NCI-H2171 (cell line): ENCODE measurements at places on chromosomes 3 and 15.

DNA sequence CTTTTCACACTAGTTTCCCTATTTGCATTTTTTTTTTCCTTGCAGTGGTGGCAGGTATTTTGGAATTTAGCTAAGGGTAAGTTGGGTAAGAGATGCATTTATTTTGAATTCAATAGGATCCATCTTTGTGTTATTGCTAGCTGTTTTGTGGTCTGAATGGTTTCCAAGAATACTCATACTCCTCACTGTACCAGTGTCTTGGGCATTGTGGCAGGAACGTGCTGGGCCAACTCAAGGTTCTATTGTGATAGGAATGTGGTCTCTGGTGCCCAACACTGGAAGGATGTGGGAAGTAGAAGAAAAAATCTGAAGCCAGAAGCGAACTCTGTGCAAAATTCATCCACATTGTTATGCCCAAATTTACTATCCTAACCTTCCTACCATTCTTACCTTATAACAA, 135.6 kb downstream of the RBMS3 start:
- no peak for DNase-seq

DNA sequence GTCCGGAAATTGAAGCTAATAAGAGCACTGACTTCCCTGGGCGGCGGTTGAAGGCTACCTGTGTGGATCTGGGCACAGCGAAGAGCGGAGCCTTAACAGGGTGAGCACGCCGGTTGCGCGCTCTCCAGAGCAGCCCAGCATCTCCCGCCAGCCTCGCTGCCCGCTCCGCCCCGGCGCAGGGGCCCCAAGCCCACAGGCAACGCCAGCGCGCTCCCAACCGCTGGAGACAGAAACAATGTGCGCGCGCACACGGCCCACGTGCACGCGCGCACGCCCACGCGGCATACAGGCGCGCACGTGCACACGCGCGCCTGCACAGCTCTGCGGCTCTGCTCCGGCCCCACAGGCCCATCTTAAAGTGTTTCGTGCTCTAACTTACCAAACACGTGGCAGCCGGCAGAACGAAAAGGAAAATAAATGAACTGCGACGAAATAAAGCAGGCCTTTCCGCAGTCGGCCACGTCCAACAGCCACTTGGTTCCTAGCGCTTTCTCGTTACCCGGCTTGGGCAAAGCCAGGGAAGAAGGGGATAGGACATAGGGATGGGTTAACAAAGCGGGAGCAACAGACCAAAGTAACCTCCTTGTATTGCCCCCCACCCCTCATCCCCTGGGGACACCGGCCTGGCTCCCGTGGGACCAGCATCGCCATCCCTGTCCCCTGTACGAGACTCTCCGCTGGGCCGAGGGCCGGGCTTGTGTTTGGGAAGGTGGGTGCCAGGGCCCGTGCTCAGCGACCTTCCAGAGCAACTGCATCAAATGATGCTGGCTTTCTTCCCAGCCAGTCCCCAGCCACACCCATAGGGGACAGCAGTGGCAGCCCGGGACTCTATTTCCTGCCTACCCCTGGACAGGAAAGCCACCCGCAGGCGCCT, 203.7 kb downstream of the ABHD5 start:
- DNase-seq: no peak

DNA sequence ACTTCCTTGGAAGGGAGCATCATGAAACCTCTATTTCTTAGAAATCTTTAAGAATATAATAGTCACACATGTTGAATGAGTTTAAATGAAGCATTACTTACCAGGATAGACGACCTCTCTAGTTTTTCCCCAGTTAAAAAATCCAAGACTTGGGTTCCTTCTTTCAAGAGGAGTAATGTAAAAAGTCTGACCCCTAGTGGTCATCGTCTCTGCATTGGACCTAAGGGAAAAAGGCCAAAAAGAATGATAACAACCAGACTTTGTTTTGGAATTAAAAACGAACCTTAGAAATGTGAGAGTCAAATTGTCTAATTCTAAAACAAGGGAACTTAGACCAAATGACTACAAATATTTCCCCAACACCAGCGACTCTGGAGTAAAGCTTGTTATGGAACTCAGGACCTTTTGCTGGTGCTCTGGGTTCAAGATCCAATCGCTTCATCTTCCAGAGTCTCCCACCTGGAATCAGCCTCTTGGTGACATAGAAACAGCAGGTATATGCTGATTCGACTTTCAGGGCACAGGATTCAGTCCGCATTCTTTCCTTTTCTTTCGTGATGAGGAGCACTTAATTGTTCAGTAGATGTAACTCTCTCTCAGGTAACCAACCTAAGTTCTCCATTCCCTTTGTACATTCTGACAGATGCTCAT, 214.8 kb upstream of the TPRG1 start:
- DNase-seq: peak; percentile 15

- no peak for DNase-seq
These were observed 52.4 kb downstream of the SCN10A start for GRCh38 chr3:38763569-38763968.

GRCh38 chr3:57743496-57743895, 12.6 kb upstream of the SLMAP start:
- no peak for DNase-seq

- DNase-seq: no peak
These were observed 48.8 kb downstream of the CHRD start for GRCh38 chr3:184428561-184429175.

DNA sequence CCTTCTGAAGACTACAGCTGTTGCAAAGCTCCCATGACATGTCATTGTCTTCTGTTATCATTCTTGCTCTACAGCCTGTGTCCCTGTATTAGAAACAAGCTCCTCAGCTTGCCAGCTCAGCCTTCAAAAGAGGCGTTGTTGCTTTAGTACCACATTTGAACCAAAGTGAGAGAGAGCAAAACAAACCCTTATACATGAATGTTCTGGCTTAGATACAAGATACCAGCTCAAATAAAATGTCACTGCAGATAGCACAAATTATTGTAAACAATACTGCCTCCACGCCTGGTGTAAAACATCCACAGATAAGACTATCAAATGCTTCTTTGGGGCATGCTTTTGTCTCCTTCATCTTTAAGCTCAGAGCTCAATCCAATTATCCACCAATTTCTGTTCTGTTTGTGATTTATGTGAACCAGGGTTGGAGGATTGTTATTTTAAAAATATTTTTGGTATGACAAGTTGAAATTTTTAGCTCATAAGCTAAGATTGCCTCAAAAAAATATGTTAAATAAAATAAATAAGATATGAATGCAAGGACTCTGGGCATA, 403.6 kb upstream of the CDIN1 start:
- no peak for DNase-seq

GRCh38 chr3:123357275-123357674, 91.6 kb downstream of the ADCY5 start:
- DNase-seq: peak; percentile 60

DNA sequence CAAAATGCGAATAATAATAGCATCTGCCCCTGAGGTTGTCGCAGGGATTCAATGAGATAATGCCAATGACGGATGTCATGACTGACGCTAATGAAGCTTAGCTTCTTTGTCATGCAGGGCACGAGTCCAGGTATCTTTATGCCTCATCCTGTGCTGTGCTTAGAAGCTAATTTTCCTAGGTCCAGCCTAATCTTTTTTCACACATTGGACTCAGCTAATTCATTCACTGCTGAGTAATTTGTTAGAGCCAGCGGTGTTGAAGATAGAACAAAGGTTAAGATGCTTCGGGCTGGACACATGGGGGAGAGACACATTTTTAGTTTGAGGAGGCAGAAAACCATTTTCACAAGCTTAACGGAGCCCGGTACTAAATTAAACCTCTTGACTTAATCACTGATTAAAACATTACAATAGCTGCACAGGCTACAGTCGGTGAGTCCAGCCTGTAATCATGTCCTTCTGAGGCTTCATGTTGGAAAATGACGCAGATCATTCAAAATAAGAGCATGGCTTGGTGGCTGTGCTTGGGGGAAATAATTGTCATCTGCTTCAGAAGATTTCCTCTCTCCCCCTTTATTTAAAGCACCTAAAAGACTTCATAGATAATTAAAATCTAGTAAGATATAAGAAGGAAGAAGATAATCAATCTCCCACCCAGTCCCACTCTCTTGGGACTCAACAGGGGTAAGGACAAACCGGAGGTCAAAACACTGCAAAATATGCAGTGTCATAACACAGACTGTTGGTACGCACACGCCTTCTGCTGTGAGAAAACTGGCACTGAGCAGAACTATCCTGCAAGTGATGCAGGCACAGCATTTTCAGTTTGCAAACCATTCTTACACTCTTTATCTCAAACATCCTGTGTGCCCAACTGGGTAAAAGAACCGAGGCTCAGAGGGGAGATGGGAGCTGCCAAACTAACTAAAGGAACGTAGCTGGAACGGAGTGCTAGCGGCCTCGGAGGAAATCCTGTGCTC, 3.3 kb upstream of the CCDC174 start:
- no peak for DNase-seq

GRCh38 chr3:195597229-195597628, 13.5 kb upstream of the APOD start:
- no peak for DNase-seq

DNA sequence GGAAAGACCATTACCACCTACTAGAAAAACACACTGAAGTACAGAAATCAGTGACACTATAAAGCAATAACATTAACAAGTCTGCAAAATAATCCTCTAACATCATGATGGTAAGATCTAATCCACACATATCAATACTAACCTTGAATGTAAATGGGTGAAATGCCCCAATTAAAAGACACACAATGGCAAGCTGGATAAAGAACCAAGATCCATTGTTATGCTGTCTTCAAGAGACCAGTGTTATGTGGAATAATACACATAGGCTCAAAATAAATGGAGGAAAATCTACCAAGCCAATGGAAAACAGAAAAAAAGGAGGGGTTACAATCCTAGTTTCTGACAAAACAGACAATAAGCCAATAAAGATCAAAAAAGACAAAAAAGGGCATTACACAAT, 13.5 kb downstream of the OR5K3 start:
- DNase-seq: no peak

- no peak for DNase-seq
These were observed 12.5 kb downstream of the EPB42 start for GRCh38 chr15:43208052-43209002.

- no peak for DNase-seq
These were observed 24.5 kb upstream of the HDAC11 start for GRCh38 chr3:13455644-13456043.

- DNase-seq: no peak
These were observed 120.7 kb upstream of the WNT7A start for GRCh38 chr3:14000556-14000955.

DNA sequence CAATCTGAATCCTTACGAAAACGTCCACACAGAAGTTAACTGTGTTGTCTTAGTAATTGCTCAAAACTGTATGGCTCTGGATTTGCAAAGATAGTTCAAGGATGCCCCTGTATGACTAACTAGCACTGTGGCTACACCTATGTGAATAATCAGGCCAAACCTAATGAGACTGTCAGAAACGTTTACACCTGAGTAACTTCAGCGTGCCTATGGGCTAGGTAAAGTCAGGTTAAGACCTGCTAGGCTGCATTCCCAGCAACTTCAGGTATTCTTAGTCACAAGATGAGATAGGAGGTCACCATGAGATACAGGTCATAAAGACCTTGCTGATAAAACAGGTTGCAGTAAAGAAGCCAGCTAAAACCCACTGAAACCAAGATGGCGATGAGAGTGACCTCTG, 87.8 kb upstream of the PLXND1 start:
- DNase-seq: no peak

DNA sequence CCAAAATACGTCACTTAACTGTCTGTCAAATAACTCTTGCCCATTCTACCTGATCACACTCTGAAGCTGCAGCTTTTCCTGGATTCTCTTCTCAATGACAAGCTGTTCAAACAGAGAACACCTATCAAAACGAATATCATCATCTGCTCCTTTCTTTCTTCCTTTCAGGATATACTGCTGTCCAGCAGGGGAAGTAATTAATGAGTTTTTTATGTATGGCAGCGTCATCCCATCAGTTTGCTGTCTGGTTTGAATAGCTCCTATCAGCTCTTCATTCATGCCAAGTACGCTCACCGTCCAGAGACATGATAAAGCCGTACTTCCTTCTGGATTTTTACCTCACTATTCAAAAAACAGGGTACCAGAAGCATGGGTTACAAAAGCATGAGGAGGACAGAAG, at the start of gene CHRM5:
CHRM5 (plus strand) TSS at position 274 of the 400 bp plus-strand sequence. CDS start 94,221 bp downstream, outside the sequence.
- DNase-seq: no peak

DNA sequence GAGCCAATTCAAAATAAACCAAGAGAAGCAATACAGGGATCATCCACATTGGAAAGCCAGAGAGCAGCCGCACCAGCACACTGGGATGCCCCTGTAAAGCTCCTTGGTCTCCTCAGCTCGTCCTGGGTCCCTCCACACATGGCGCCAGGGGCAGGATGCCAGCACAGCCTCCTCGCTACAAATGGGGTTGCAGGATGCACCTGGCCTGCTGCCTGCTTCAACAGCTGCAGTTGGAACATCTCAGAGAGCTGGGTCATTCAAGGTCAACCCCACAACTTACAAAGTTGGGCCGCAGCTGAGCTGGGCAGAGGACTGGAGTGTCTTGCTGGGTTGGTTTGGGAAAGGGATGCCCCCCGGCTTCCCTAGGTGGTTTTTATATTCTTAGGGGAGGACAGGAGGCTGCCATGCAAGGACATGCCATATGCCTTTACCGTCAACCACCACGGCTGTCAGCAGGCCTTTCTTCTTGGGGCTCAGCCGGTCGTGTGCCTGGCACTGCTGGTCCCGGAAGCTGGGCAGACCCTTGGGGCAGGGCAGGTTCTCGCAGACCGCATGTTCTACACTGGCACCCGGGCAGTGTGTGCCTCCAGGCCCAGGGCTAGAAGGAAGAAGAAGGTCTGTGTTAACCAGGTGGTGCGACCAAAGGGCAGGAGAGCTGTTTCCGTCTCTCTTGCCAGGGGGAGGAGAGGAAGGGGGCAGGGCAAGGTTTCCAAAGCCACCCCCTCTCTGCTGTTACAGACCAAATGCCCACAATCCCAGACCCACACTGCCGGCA, 225.2 kb downstream of the ADAMTS17 start:
- DNase-seq: no peak

- peak; percentile 60 for DNase-seq
These were observed 6.8 kb downstream of the BCL6 start for GRCh38 chr3:187738331-187739093.

DNA sequence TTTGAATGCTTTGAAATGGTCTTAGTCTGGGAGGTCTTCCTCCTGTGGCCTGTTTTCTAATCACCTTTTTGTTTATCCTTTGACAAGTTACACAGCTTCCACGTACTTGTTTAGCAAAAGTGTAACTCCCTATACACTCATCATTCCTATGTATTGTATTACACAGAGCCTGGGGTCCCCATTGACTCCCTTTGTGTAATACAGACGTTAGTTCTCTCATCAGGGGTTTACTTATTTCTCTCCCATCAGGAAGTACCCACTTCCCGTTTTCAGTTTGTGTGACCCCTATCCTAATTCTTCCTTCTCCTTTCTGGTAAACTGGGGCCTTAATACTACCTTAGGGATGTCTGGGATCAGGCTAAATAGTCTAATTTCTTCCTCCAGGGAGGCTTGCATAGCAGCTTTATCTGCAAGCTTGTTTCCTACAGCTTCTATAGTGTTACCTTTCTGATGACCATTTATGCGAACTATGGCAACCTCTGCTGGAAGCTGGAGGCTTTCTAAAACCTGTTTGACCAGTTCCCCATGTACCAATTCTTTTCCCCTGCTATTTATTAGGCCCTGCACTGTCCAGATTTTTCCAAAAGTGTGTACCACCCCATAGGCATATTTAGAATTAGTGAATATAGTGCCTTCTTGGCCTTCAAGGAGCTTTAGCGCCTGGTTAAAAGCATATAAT, 22.4 kb downstream of the ARL8B start:
- no peak for DNase-seq

GRCh38 chr15:70853973-70854665, at the start of gene LARP6:
LARP6 (minus strand) TSS chr15:70854157; CDS start chr15:70854088, 69 bp downstream.
- DNase-seq: peak; percentile 45
